ENCODE measurements at places on chromosomes 2 and 18. TPM values are rescaled to one million over a fixed set of nuclear protein-coding genes. Genes with fewer than 3 reads are reported as not detected.
A peak's percentile ranks its signal among the peaks of the same experiment; 100 is the strongest.

DNA sequence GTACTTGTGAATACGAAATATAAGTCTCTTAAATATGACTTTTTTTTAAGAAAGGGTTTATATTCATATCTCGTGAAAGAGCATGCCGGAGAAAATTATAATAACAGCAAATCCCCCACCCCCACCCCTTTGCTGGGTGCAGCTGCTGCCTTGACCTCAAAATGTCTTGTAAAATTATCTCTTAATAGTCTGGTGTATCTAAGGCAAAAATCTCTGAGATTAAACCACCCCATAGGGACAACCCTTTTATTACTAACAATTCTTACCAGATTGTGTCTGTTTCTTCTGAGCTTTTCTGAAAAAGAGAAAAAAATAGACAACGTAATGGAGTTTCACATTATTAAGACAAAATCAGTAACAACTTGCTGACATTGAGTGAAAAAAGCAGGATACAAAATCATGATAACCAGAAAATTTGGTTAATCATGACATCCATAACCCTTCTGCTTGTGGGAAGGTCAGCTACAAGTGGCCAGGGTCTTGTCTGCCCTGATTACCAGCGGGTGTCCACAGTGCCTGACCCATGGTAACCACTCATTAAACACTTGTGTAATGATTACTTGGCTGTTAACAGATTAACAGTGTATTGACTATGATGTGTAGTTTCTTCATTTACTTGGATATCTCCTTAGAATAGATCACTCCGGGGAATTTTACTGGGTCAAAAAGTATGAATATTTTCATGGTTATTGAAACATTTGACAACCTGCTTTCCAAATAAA lies 1.5 kb downstream of the STRADB start:
- DNase-seq = no peak

Gene AGXT
- 0.12 TPM for total RNA-seq

DNA sequence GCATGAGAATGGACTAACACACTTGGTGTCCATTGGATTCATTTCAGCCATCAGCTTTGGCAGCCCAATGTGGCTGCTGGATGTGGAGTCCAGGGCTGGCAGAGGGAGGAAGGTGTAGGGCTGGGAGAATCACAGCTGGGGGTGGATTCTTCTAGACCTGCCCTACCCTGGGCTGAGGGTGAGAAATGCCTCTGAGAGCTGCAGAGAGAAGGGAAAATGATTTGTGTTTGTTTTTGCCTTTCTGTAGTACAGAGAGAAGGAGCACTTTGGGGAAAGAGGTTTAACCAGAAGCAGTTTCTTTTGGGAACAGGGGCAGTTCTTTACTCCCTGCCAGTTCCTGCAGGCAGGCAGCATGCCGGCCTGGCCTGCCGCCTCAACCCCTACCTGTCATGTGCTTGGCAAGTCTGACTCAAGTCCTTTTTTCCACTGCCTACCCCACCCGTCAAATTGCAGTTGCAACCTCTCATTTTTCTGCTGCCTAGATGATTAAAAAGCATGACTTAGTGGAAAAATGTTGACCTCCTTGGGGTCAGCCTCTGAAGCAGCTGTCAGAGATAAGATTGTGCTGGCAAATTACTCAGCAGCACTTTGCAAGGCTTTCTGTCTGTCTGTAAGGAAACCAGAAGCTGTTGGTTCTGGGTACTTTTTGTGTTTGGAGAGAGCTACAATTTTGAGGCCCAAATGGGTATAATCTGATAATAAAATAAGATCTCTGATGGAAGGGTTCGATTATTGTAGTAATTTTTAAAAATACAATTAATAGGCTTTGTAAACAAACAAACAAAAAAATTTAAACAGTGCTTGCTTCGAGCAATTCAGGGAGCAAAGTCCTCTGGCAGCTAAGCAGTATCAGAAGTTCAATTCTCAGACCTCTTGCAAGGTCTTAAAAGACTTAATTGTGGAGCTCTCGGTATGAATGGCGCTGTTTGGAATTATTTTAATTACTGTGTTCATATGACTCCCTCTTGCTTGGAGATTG lies 21.7 kb downstream of the LBH start:
- peak; percentile 76 for DNase-seq

Gene TUBA4B
- not detected for total RNA-seq

GRCh38 chr2:81706856-81707255 lies 1402.3 kb upstream of the LRRTM1 start:
- no peak for DNase-seq

DNA sequence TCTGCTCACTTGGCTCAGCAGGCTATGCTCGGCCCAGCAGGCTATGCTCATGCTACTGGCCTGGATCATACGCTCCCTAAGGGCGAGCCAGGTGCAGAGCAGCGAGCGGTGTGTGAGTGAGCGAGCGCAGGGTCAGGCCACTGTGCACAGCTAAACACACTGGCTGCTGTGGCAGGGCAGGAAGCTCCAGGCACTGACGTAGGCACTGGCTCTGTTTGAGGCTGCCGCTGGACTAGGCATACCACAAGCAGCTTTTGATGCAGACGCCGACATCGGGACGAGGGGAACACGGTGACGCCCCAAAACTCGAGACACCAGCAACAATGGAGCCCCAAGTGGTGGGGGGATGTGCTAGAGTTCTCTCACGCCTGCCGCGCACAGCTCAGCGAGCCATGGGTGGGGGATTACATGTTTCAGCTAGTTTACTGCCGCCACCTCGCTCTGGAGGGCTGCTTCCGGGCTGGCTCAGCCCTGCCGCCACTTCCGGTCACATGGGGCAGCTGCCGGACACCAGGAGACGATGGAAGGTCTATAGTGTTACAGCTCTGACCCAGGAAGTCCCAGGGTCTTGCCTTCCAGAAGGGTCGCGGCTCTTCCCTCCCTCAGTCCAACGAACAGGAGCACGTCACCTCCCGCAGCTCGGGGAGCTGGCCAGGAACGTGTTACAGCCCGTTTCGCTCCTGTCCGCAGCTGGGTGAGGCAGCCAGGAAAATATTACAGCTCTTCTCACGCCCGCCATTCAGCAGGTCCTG lies 1176.9 kb upstream of the LRRTM1 start:
- peak; percentile 20 for DNase-seq

GRCh38 chr2:854460-854859 lies 96.2 kb upstream of the SNTG2 start:
- peak; percentile 60 for DNase-seq

Gene MAP3K19
- not detected for total RNA-seq

GRCh38 chr18:48393170-48393569 lies 16.0 kb downstream of the ZBTB7C start:
- DNase-seq = no peak

Gene PREB
- total RNA-seq = 51.1 TPM

- no peak for DNase-seq
Measured at GRCh38 chr2:31227110-31227509, 6.8 kb upstream of the EHD3 start.

DNA sequence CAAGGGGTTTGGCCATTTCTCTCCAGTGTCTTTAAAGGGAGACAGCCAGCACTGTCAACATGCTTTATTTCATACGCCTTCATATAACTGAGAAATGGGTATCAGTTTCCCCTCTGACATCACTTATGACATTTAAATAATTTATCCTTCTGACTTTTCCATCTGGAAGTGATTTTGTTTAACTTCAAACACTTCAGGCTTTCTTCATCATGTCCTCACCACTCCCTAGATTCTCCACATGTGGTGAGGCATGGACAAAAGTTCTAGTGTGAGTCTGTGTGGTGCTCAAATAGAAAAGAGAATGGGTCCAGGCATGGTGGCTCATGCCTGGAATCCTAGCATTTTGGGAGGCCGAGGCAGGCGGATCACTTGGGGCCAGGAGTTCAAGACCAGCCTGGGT lies 158.6 kb downstream of the TXNL1 start:
- no peak for DNase-seq

Gene LYPD6
- total RNA-seq = 0.30 TPM

GRCh38 chr18:25278394-25278793 lies 73.6 kb downstream of the ZNF521 start:
- no peak for DNase-seq

DNA sequence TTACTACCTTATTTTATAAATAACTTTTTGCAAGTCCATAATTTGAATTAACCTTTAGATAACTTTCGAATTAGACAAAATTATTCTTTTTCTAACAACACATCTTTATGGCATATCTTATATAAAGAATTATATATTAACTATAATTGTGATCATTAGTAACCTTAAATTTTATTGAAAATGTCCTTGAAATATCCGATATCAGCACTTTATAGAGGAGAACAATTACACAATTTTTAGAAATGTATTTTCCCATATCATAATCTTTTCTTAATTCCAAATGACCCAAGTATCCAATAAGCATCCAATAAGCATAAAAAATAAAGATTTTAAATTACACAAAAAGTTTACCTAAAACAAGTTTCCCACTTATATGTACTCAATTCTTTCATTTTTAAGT lies 7.3 kb upstream of the GCC2 start:
- no peak for DNase-seq

DNA sequence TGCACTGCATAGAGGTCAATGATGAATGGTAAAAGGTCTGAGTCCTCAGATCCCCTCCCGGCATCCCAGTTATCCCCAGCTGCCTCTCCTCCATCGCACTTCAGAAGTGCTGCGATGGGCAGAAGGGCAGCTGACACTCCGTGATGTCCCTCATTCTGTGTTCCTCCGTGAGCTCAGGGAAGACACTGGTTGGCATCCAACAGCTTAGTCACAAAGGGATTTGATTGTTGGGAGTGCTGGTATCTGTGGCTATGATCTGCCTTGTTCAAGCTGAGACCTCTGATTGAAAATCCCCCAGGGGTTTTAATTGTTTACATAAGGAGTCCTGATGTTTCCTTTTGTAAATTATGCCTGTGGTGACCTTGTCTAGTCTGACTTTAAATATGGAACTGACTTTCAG lies 19.0 kb upstream of the SAG start:
- no peak for DNase-seq

DNA sequence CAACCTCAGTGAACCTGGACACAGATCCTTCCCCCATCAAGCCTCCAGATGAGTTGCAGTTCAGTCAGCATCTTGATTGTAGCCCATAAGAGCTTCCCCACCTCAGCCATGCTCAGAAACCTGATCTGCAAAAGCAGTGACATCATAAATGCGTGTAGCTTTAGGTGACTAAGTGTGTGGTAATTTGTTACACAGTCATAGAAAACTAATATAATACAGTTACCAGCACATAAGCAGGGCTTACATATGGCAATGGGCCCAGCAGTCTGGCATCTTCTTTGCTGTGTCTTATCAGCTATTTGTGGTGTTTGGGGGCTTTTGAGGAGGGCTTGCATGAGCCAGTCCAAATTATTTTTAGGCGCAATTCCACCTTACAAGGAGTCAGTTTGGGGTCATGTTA lies 807.0 kb downstream of the SLC4A3 start:
- DNase-seq = no peak

- DNase-seq = no peak
Measured at GRCh38 chr2:14292964-14293363, 339.6 kb upstream of the LRATD1 start.

DNA sequence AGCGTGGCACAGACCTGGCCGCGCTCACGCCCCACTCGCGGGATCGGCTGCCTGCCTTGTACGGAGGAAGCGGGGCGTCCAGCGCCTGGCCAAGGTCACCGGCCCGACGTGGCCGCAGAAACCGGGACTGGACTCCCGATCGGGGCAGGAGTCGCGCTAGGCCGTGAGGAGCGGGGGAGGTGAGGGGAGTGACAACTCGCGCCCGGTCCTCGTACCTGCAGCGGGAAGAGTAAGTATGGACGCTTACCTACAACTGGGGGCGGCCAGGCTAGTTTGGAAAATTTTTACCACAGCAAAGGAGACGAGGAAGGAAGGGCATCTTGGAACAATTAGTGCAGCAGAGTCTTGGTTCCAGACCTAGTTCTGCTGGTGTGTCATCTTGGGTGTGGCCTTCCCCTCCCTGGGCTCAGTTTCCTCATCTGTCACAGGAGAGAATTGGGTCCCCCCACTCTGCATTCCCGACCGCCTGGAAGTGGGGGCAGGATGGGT lies 693 bp downstream of the UBE2F start:
- peak; percentile 56 for DNase-seq

Gene EMX1
- not detected for total RNA-seq

Gene RPRM
- total RNA-seq = not detected

Gene ALPP
- total RNA-seq = not detected

- no peak for DNase-seq
Measured at GRCh38 chr2:158172719-158173118, 71.0 kb downstream of the UPP2 start.

- no peak for DNase-seq
Measured at GRCh38 chr2:168432565-168433186, 23.4 kb upstream of the CERS6 start.

Gene IGFBP2
- 50.7 TPM for total RNA-seq

- DNase-seq = no peak
Measured at GRCh38 chr2:221415789-221416188, 156.3 kb downstream of the EPHA4 start.

Gene EFHD1
- total RNA-seq = 21.7 TPM
